CD4-positive, alpha-beta T cell treated with Interleukin-10 for 1 hour (primary cell): ENCODE measurements at places on chromosomes 6 and 20.

DNA sequence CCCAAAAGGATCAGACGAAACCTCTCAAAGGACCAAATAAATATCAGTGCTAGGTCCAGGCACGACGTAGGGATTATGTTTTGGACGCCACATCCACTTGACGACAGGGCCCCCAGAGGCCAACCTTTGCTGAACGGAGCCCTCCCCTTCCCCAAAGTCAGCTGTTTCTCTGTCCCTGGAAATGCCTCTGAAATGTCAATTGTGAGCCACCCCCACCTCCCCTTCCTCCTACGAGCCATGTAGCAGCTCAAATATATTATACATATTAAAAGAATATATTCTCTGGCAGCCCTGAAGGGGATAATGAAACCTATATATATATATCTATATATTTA, 39.6 kb upstream of the BLCAP start:
- no peak for DNase-seq

- no peak for DNase-seq
Measured at GRCh38 chr6:111828809-111829208, 44.4 kb downstream of the FYN start.

DNA sequence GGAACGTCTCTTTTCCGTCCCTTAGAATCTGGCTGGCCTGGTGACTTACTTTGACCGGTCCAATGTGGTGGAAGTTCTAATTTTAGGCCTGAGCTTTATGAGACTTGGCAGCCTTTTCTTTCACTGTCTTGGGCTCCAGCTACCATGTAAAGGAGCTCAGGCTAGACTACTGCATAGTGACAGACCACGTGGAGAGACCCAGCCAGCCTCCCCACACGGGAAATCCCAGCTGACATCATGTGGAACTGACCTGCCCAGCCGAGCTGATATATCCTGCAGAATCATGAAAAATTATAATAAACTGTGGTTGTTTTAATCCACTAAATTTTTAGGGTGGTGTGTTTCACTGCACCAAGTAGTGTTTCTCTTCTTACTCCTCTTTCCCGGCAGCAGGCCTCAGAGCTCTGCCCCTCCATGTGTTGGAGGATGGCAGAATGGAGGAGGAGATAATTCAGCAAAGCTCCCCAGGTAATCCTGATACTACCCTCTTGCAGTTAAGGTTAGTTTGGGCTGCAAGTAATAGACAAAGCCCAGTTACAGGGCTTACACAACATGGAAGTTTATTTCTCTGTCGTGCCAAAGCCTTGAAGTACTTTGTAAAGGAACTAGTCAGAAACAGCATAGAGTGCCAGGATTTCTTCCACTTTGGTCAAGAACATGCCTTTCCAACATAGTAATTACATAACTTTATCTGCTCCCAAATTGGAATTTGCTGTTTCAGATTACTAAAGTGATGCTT, 87.5 kb downstream of the SH3BGRL2 start:
- no peak for DNase-seq

GRCh38 chr20:1119128-1119505, 715 bp downstream of the PSMF1 start:
- DNase-seq = no peak

DNA sequence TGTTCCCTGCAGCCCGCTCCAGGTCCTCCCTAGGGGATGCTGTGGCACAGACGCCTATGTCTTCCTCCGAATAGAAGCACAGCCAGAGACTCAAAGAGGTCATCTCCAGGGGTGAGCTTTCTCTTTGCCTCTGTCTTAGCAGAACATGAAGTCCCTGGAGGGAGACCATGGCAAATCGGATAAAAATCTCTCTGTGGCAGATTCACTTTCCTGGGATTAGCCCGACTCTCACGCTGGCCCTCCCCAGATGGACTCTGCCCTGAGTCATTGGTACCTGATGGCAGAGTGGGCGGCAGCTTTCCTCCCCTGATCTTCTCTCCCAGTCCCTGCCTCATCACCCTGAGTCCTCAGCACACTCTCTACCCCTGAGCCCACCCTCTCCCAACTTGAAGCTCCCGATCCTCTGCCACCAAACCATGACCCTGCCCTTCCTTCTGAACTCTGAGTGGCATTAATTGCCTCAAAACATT, 58.0 kb upstream of the CCDC167 start:
- DNase-seq = no peak

DNA sequence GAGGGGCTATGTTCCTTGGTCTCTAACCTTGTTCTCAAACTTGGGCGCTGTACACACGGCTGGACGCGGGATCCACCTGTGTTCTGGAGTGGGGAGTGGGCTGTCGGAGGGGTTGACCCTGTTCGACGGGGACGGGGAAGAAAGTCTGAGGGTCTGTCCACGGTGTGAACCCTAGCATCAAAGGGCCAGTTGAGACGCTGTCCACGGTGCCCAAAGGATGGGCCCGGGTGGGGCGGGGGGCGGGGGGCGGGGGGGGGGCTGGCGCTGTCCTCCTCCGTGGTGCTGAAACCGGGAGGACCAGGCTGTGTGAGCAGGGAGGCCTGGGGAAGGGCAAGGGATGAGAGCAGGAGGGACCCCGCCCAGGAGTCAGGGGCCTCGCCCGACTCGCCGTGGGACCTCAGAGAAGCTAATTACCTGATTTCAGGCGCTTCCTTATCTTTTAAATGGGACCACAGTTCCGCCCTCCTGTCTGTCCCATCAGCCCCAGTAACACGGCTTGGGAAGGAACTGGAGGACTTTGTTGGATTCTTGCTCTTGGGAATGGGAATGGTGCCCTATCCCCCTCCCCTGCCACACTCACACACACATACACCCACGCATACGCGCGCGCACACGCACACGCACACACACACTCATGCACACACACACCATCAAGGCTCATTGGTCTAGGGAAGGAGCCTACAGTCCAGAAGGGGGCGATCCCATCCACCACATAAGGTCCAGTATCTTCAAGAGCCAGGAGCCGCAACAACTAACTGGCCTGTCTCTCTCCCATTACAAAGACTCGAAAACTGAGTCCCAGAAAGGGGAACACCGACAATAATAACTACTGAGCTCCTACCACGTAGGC, 1.0 kb upstream of the VSTM2L start:
- DNase-seq = no peak

DNA sequence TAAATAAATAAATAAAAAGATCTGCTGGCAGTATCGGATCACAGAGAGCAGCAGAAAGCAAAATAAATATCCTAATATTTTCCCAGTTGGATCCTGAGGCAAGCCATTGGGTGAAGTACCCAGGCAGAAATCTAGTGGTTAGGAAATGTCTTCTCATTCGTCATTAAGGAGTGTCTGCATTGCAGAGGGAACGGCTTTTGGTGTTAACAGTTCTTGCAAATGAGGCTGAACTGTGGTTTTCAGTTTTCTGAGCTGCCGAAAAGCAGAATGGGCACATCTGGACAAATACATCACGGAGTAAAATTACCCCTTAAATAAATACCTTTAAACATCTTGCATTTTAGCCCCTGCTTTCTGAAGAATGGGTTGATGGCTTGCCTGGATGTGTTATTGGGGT, 82.3 kb upstream of the MPC1 start:
- DNase-seq = no peak

DNA sequence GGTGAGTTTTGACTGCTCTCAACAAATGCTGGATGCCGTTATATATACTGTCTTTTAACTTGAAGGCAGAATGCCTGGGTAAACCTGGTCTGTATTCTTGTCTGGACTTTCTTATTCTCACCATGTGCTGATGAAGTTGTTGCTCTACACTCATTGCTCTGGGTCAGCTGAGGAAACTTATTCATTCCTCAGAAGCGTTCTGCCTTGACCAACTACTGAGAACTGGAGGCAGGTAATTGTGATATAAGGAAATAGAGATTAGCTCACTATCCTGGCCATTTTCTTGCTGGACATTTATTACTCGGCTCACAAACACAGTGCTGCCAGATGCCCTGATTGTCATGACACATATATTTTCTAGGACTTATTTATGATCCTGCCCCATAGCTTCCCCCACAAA, 103.6 kb downstream of the DNAH8 start:
- DNase-seq = no peak

- no peak for DNase-seq
Measured at GRCh38 chr6:168666170-168666569, 225.2 kb downstream of the SMOC2 start.

- no peak for DNase-seq
Measured at GRCh38 chr20:30506100-30506499, 751.4 kb upstream of the DEFB115 start.

GRCh38 chr6:20688710-20689500, 154.6 kb downstream of the CDKAL1 start:
- peak; percentile 3 for DNase-seq

DNA sequence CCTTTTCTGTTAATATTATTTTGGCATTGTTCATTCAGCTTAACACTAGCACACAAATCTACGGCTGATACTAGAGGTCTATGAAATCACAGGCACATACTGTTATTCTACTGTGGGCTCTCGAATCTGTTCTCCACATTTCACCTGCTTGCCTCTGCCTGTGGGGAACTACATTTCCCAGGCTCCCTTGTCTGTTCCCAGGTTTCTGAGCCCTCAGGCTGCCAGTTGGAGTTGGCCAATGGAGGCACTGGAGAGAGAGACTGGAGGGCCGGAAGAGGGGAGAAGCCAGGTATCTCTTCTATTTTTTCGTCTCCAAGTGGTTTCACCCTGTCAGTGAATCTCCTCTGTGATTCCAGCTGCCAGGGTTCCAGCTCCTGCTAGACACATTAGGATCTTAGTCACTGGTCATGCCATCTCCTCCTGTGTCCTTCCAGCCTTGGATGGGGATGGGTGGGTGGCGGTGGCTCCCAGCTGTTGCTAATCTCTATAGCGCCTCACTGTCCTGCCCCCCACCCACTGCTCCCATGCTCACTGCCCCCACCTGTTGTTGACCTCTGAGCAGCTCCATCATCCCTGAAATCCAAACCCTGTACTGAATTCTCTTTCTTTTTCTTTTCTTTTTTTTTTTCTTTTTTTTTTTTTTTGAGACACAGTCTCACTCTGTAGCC, 188.2 kb downstream of the LRFN2 start:
- no peak for DNase-seq

DNA sequence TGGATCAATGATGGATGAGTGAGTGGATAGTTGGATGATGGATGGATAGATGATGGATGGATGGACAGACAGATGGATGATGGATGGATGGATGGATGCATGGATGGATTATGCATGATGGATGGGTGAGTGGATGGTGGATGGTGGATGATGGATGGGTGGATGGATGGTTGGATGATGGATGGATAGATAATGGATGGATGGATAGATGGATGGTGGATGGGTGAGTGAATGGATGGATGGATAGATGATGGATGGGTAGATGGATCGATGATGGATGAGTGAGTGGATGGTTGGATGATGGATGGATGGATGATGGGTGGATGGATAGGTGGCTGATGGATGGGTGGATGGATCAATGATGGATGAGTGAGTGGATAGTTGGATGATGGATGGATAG, 176.0 kb downstream of the TAF4 start:
- DNase-seq = no peak

DNA sequence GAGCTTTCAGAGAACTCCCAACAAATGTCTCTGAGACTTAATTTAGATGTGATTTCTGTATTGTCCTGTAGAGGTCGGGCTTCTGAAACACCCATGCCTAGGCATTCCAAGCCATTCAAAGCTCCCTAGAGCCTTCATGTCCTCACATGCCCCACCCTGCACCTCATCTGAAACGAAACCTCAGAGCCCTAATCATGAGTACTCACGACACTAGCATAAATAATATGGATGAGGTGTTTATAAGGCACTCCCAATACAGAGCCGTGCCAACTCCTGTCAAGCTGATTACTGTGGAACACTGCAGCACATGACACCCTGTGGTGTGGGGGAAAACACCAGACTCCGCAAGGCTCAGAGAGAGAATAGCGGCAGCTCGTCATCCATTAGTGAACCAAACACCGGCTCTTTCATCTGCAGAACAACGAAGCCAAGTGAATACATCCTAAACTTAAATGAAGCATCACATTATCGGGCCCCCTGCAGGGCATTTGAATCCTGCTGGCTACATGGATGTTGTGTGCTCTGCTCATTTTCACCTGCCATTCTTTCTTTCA, 83.8 kb downstream of the FNDC1 start:
- DNase-seq = peak; percentile 22

GRCh38 chr6:21596145-21596948, 2.8 kb downstream of the SOX4 start:
- peak; percentile 29 for DNase-seq

- no peak for DNase-seq
Measured at GRCh38 chr6:19209202-19209601, 628.0 kb upstream of the ID4 start.

DNA sequence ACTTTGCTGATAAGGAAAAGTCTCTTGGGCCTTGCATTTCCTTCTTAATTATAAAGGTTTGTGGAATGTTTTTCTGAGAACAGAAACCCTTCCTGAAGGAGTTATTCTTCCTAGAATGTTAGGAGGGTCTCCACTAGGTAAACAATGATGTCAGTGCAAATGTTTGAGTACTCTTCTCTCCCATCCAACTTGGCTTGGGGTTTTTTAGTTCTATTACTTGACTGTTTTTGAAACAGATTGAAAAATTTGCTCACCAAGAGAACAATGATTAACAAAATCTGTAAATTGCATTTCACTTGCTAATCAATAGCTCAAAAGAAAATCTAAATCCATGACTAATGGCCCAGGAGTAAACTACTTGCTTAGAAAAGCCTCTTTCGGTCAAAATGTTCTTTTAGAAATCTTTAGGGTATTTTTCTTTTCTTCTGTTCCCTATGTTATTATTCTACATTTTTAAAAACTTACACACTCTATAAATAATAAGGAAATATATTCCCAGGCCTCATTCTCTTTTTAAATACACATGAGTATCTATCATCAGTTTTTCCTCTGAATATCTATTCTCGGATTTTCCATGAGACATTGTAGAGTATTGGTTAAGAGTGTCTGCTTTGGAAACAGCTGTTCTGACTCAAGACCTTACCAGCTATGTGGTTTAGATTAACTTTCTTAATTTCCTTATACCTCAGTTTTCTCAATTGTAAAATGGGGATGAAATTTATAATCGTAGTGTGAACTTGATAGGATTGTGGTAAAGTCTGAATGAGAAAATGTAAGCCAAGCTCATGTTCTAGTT, 234.2 kb upstream of the CITED2 start:
- no peak for DNase-seq

DNA sequence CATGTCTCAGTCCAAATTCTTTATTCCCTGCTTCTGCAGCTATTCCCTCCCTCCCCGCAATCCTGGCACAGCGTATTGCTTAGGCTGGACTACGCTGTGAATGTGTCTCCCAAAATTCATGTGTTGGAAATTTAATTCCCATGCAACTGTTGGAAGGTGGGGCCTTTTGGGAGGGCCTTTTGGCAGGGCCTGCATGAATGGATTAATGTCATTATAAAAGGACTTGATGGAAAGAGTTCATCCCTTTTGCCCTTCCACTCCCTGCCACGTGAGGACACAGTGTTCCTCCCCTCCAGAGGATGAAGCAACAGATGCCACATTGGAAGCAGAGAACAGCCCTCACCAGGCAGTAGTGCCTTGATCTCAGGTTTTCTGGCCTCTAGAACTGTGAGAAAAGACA, 20.4 kb upstream of the NOTCH4 start:
- no peak for DNase-seq

- DNase-seq = no peak
Measured at GRCh38 chr6:133787859-133788505, 100.9 kb upstream of the TCF21 start.
